ENCODE measurements at places on chromosomes 6 and 20. TPM values are rescaled to one million over a fixed set of nuclear protein-coding genes. Genes with fewer than 3 reads are reported as not detected.
A peak's percentile ranks its signal among the peaks of the same experiment; 100 is the strongest.

GRCh38 chr6:53887316-53887715, 92.5 kb downstream of the LRRC1 start:
- DNase-seq = no peak

GRCh38 chr6:52725535-52726192, 37.6 kb downstream of the GSTA2 start:
- DNase-seq = no peak

GRCh38 chr20:20663841-20664240, 48.6 kb downstream of the RALGAPA2 start:
- no peak for DNase-seq

GRCh38 chr20:32457479-32457986, 99.4 kb downstream of the ASXL1 start:
- no peak for DNase-seq

DNA sequence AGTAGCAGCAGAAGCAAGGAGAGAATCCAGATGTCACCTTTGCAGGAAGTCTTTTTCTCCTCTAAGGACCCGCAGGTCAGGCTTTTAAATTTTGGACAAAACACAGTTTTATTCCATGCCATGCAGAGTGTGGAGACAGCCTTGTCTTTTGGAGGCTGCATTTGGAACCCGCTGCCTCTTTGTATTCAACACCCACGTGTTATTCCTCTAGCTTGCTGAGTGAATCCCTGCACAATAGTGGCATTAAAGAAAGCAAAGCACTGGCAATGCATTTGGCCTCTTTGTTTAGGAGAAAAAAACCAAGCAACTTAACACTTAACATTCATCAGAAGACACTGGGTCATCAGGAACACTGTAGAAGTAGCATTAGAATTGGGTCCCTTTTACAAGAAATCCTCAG, 43.5 kb downstream of the TFAP2B start:
- DNase-seq = no peak

DNA sequence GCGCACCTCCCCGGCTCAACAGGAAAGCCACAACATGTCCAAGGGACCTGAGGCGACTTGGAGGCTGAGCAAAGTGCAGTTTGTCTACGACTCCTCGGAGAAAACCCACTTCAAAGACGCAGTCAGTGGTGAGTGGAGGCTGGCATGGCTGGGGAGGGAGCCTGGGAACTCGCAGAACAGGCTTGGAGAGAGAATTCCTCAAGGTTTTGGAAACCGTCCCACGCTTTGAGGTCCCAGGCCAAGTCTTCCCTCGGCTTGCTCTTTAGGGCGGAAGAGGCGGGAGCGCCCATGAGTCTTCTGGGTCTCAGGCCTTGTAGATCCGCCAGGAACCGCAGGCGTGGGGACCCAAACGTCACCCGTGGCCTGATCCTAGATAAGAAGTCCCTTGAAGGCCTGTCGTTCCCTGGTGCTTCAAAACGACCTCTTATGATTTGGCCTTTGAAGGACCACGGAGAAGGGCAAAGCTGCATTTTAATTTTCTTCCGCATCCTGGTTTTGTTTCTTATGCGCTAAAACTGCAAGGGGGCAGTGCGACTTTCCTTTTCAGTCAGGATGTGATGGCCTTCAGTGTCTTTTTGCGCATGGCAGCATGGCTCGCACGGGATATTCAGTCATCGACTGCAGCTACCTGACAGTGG, 2.0 kb downstream of the LAMP5 start:
- no peak for DNase-seq

DNA sequence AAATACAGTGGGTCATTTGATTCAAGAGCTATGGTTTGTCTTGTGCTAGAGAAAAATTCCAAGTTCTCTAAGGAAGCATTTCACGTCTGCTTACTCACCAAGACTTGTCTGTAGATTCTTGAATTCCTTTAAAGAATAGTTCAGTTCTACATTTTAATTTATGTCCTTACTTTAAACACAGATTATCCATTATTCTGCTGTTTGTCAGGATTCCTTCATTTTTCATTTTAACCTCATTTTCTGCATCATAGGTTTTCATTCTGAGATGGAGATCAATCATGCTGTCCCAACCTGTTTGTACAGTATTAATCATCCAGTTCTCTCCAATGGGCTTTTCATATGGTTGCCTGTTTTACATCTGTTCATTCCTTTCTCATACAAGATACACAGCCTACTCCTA, 24.5 kb upstream of the POPDC3 start:
- no peak for DNase-seq

- DNase-seq = no peak
Measured at GRCh38 chr20:17721802-17722486, 22.2 kb downstream of the BANF2 start.

GRCh38 chr6:40042232-40042631, 108.0 kb upstream of the MOCS1 start:
- DNase-seq = no peak

DNA sequence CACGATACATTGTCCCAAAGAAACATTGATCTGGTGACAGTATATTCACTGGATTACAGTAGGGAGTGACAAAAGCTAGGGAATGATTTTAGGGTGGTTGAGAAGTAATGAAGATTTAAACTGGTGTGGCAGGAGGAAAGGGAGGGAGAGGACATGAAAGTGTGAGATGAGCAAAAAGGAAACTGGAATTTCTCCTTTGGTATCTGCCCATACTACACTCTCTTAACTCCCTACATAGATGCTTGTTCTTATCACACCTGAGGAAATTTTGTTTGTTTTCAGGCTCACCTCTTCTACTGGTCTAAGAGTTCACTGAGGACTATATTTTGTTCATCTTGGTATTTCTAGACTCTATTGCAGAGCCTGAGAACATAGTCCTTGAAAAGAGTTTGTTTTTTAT, 44.9 kb upstream of the CEP162 start:
- DNase-seq = no peak

- DNase-seq = no peak
Measured at GRCh38 chr6:84317463-84317862, 90.0 kb upstream of the CEP162 start.

DNA sequence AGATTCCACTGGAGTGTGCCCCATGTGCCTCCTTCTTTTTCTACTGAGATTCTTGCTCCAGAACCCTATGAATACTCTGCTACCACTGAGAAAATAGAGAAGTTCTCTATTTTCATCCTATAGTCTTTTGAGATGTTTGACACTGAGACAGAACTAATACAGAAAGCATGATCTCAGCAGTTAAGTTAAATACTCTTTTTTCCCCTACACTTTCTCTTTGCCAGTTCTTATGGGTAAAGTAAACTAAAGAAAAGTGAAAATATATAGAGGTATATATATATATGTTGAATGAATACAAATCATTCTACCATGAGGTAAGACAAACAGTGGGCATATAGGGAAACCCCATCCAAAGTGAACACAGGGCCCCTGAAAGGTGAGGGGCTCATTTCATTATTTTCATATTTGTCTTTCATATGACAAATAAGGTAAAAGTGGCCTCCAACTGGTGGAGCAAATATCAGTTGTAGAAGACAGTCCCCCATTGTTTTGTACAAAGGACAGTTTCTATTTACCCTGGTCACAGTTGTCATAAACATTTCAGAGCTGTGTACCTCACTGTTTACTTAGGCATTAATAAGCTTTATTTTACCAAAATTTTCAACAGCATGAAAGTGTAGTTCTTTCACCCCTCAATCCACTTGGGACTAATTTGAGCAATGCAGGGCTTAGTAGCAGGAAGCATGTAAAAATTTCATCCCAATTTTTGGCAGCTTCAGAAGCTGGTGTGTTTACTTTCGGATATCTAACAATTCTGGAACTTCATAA, 188.3 kb upstream of the MARCKS start:
- no peak for DNase-seq

DNA sequence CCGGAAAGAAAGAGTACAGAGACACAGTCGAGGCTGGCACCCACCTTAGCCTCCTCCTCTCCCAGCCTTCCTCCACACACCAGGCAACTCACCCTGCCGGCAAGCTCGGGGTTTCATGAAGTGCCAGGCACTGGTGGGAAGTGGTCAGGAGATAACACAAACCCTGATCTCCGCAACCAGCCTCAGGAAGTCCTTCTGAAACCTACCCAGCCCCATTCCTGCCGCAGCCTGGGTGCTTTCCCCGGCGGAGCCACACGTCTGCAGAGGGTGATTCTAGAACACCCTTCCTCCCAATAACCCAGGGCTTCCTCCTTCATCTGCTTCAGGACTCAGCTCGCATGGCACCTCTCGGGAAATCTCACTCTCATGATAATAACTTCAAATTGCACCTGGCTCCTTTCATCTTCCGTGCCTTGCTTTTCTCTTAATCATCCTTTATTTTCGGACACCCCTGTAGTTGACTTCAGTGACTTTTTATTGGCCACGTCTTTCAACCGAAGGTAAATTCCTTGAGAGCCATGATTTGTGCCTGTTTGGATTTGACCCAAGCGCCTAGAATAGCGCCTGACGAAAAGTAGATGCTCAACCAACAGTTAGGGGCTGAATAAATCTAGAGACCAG, 8.7 kb upstream of the HLA-E start:
- peak; percentile 26 for DNase-seq

DNA sequence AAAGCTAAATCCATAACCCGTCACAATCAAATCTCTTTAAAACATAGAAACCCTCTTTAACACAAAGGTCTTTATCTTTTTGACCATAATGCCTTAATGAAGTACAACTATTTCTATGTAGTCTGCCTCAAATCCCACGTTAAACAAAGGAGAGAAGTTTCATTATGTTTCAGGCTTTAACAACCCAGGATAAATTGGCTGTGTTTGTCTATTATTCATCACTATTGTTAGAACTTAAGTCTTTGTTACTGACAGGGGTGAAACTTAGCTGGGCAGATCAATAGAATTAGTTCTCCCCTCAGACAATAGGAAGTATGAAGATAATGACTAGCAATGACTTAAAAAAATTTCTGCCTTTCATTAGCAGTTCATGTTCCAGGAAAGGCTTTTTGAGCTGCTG, 10.1 kb upstream of the METTL24 start:
- no peak for DNase-seq

DNA sequence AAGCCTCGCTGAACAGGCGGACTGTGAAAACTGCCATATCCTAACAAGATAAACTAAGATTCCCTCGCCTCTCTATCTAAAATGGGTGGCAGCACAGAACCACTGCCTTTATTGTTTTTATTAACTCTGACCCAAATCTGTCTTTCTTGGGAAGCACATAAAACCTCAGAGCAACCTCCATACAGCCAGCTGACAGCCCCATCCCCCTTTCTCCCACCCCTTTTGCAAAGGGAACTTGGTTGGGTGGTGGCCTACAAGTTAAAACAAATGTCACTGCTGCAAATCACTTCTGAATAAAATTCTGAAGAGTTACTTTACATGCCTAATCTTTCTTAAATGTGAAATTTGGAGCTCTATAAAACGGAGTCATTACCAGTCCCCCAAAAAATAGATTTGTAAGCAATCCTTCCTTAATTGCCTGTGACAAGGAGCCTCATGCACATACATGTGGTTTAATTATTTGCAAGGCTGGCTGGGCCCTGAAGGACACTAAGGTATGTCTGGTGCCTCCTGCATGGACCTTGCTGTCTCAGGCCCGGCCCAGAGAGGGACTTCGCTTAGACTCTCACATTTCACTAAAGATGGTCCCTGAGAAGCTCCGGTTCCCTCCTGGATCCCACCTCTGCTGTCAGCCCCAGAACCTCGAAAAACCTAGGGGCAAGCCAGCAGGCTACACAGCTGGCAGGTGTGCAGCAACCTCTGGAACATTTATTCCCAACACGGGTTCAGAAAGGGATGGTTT, 21.7 kb downstream of the PXDC1 start:
- DNase-seq = no peak

DNA sequence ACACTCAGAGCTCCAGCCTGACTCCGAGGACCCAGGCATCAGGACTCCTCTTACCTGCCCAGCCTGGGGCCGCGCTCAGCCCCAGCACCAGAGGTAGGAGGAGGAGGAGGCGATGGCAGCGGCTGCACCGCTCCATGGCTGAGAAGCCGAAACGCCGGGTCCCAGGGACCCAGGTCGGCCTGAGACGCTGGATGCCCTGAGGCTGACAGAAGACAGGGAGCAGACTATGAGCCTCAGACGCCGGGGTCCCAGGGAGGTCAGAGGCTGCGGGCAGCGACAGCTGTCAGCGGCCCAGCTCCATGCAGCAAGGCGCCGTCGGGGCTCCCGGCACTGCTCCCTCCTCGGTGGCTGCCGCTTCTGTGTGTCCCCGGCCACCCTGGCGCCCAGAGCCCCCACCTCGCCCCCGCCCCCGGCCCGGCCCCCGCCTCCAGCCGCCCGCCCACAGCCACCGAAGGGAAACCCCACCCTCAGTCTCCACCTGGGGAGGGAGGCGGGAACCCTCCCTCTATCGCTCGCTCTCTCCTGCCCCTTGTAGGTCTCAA, at the start of gene COL11A2:
Gene COL11A2, minus strand, starts transcription at position 363 of the 542 bp plus-strand sequence. Its CDS starts 227 bp downstream, at position 136.
- DNase-seq = no peak

DNA sequence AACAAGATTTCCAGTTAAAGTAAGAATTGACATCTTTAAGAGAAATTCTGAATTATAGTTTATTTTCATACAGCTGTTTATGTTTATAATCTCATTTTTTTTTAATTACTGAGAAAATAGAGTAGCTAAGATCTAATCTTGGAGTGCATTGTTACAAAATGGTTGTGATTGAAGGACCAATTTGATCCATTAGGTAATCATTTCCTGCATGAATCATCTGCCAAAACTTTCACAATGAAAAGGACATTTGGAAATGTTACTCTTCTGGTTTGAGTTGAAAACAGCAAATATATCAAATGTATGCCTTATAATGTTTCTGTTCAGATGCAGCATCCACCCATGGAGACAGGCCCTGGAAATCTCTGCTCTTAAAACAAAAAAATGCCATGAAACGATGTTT, 19.0 kb downstream of the TUBB2A start:
- DNase-seq = no peak

GRCh38 chr20:24653306-24653705, 183.9 kb downstream of the SYNDIG1 start:
- DNase-seq = peak; percentile 72

AVP gene
- total RNA-seq = not detected

DSTN gene
- 445 TPM for total RNA-seq

HBS1L gene
- total RNA-seq = 157 TPM

PABPC1L gene
- 6.0 TPM for total RNA-seq

Measured in A172 (cell line).